ENCODE measurements at places on chromosomes 4 and X. TPM values are rescaled to one million over a fixed set of nuclear protein-coding genes. Genes with fewer than 3 reads are reported as not detected.

Gene ACE2
- total RNA-seq, result not detected

Gene SRPX2
- total RNA-seq, result 3.1 TPM

Gene FAT4
- 0.85 TPM for total RNA-seq

Gene MAGEH1
- 6.2 TPM for total RNA-seq

Gene PAGE2B
- total RNA-seq, result not detected

Gene SCD5
- total RNA-seq, result 7.1 TPM

Gene PCDH18
- total RNA-seq, result not detected

Gene MSN
- total RNA-seq, result 284 TPM

Gene UPF3B
- 24.8 TPM for total RNA-seq

Gene NPNT
- total RNA-seq, result 0.18 TPM

Gene STATH
- total RNA-seq, result not detected

Gene USP27X
- 3.4 TPM for total RNA-seq

Gene FAM133A
- total RNA-seq, result 0.85 TPM

Gene TRAM1L1
- total RNA-seq, result 0.32 TPM

Gene NPFFR2
- total RNA-seq, result not detected

Gene HSFX2
- 0.13 TPM for total RNA-seq

Gene SLC35A2
- 65.4 TPM for total RNA-seq

Gene ZXDA
- 1.4 TPM for total RNA-seq

All from A549 treated with RU486 at 1 μM for 4 hours (cell line).